ENCODE measurements at places on chromosomes 4 and X.
A peak's percentile ranks its signal among the peaks of the same experiment; 100 is the strongest.

DNA sequence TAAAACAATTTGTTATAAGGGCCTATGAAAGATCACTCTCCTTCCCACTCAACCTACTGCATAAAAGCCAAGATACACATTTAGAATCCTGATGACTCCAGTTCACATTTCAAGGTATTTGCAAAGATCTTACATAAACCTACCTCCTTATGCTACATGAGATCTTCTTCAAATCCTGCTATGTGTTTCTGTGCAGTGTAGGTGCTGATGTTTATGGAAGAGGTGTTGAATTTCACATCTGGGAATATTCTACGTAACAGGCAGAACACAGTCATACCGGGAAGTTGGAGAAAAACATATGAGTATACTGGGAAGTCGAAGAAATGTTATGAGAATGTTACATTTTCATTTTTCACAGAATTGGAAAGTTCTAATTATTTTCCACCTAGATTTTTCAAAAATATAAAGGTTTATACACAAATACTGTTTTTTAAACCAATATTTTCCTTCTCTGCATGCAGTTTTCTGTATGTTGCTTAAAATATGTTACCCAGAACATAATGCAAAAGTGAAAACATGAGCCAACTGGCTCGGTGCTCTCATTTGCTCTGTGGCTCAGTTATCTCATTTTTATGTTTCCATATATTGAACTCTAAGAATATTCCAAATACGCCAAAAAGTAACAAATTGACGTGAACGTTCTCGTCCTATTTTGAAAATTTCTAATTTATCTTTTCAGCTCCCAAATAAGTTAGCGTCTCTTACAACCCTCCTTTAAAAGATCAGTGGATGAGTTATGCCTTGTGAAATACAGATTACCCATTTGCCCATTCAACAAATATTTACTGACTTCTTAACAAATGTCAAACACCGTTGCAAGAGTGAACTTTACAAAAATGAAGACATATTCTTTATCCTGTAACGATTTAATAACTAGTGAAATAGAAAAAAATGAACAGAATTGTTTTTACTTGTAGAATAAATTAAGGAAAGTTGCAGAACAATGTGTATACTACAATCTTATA, 899.3 kb downstream of the STIM2 start:
- DNase-seq, result no peak
- H3K27me3 ChIP-seq, result no peaks in the 10 kb centered on the region
- no peak overlapping the region for H3K27ac ChIP-seq
- no peaks in the 10 kb centered on the region for H3K36me3 ChIP-seq

GRCh38 chr4:78901882-78902281, 37.4 kb downstream of the PAQR3 start:
- no peak overlapping the region for H3K27ac ChIP-seq
- peaks cover 2% of the 10 kb centered on the region for H3K4me1 ChIP-seq
- DNase-seq, result no peak
- H3K27me3 ChIP-seq, result no peaks in the 10 kb centered on the region

DNA sequence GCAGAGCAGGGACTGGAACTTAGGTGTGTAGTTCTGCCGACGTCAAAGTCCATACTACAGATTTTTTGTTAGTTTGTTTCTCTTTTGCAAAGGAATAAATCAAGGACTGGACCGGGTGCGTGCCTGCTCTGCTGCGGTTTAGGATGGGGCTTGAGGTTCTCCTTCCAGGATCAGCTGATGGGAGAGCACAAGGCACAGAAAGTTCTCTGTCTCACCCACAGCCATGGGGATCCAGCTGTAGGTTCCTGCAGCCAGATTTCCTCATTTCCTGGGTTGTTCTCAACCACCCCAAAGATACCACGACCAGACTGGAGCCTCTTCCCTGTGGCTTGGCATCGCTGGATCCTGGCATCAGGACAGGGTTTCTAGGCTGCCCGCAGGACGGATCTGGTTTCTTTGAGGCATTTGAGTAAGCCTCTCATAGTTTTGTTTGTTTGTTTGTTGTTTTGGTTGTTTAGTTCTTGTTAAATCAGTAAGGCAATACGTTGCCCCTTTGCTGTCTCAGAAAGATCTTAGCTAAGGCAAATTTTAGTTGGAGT, 789 bp upstream of the SRPX start:
- H3K27ac ChIP-seq, result no peak overlapping the region
- H3K27me3 ChIP-seq, result peaks cover 45% of the 10 kb centered on the region
- peaks cover 4% of the 10 kb centered on the region for H3K4me1 ChIP-seq
- no peaks in the 10 kb centered on the region for H3K36me3 ChIP-seq
- DNase-seq, result no peak

DNA sequence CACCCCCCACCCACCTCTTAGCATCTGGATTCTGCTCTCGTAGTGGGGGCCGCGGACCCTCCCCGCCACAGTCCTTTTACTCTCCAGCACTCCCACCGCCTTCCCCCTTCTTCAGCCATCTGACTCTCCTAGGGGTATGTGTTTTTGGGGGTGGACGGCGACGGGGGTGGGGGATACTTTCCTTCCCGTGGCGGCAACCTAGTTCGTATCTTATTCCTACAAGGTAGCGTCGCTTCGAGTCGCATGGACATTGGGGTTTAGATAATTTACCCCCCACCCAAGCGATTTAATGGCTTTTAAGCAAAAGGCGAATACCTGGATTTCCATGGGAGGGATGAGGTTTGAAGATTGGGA, 1.3 kb upstream of the BCORL1 start:
- no peaks in the 10 kb centered on the region for H3K27me3 ChIP-seq
- DNase-seq, result no peak
- peaks cover 11% of the 10 kb centered on the region for H3K4me1 ChIP-seq
- no peaks in the 10 kb centered on the region for H3K36me3 ChIP-seq
- H3K27ac ChIP-seq, result no peak overlapping the region

GRCh38 chr4:10024303-10024702, 3.0 kb upstream of the SLC2A9 start:
- no peaks in the 10 kb centered on the region for H3K36me3 ChIP-seq
- peaks cover 3% of the 10 kb centered on the region for H3K4me1 ChIP-seq
- peaks cover 5% of the 10 kb centered on the region for H3K27me3 ChIP-seq
- H3K4me3 ChIP-seq, result no peak overlapping the region
- DNase-seq, result no peak

GRCh38 chr4:148057984-148058859, 326.3 kb downstream of the ARHGAP10 start:
- DNase-seq, result no peak
- no peak overlapping the region for H3K4me3 ChIP-seq
- H3K36me3 ChIP-seq, result peaks cover 17% of the 10 kb centered on the region

GRCh38 chr4:184348311-184349233, 125.8 kb downstream of the IRF2 start:
- H3K27me3 ChIP-seq, result no peaks in the 10 kb centered on the region
- no peak overlapping the region for H3K27ac ChIP-seq
- no peak overlapping the region for H3K4me3 ChIP-seq
- no peak for DNase-seq
- no peaks in the 10 kb centered on the region for H3K36me3 ChIP-seq

GRCh38 chr4:71288875-71289274, 49.9 kb upstream of the SLC4A4 start:
- H3K4me3 ChIP-seq, result no peak overlapping the region
- DNase-seq, result no peak
- H3K27me3 ChIP-seq, result no peaks in the 10 kb centered on the region
- H3K36me3 ChIP-seq, result no peaks in the 10 kb centered on the region
- no peaks in the 10 kb centered on the region for H3K4me1 ChIP-seq

DNA sequence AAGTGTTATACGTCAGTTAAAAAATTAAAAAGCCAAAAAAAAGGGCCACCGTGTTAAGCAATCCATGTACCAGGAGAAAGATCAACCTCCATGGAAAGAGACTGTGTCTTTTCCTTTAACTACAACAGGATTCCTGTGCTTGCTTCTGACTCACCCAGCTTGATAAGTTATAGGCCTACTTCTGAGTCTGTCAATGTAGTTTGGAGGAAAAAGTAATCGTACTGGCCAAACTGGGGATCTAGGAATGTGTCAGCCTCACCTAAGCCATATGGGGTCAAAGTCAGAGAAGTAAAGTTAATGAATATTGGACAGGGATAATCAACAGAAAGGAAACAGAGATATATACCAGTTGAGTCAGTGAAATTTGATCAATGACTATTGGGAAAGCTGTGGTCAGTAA, 470.8 kb upstream of the SLIT2 start:
- no peaks in the 10 kb centered on the region for H3K27me3 ChIP-seq
- DNase-seq, result no peak
- no peaks in the 10 kb centered on the region for H3K36me3 ChIP-seq
- H3K27ac ChIP-seq, result no peak overlapping the region
- no peak overlapping the region for H3K4me3 ChIP-seq

DNA sequence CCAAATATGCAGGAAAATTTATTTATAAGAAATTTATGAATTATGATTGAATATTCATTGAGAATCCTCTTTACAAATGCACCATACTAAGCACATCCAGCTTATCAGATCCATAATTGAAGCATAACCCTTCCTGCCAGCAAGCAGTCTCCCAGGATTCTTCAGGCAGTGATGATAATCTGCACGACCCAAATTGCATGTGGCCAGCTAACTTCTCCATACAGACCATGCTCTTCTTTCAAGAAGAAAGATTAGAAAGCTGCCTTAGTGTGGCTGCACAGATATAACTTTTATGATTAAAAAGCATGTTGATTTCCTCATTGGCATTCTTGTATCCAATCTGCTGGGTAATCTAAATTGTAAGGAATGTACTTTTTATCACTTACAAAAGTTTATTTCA, 3.3 kb upstream of the CBR4 start:
- H3K4me3 ChIP-seq, result no peak overlapping the region
- DNase-seq, result no peak
- peaks cover 19% of the 10 kb centered on the region for H3K4me1 ChIP-seq
- peaks cover 1% of the 10 kb centered on the region for H3K36me3 ChIP-seq
- H3K27me3 ChIP-seq, result peaks cover 4% of the 10 kb centered on the region
- no peak overlapping the region for H3K27ac ChIP-seq

- DNase-seq, result no peak
- H3K36me3 ChIP-seq, result no peaks in the 10 kb centered on the region
- H3K4me1 ChIP-seq, result peaks cover 7% of the 10 kb centered on the region
- no peak overlapping the region for H3K4me3 ChIP-seq
Measured at GRCh38 chrX:65589304-65589703, 54.7 kb upstream of the LAS1L start.

GRCh38 chr4:159922119-159922518, 819.2 kb downstream of the RAPGEF2 start:
- no peak for DNase-seq
- no peaks in the 10 kb centered on the region for H3K27me3 ChIP-seq
- no peak overlapping the region for H3K4me3 ChIP-seq
- H3K27ac ChIP-seq, result no peak overlapping the region
- no peaks in the 10 kb centered on the region for H3K4me1 ChIP-seq

DNA sequence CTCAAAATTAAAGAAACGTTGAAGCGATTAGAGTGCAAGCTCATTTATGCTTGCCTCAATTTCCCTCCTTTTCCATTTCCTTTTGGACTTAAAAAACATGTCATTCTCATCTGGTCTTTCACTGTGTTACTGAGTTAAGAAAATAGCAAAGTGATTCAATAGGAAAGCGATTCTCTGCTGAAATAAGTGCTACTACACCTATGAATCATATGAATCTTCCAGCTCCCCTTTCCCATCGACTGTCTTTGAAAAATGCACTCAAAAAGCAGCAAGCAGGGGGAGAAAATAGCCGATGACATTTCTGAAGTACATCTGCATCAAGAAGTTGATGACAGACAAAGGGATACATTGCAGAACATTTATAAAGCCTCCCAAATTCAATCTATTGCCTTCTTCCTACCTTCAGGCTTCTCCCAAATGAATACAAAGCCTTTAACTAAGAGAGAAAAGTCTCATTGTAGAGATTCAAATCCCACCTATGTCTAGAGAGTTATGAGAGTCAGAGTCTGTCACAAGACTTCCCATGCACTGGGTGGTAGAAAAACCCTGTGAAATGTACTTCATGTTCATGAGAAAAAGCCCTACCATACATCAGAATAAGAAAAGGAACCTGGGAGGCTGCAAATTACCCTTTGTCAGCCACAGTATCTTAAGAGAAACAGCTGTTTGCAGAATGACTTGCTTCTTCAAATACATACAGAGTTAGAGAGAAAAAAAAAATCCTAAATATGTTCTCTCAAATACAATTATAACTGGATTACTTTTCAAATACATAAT, 78.9 kb downstream of the MBNL3 start:
- no peak for DNase-seq
- H3K27ac ChIP-seq, result no peak overlapping the region
- no peaks in the 10 kb centered on the region for H3K4me1 ChIP-seq
- no peaks in the 10 kb centered on the region for H3K27me3 ChIP-seq
- H3K4me3 ChIP-seq, result no peak overlapping the region
- H3K36me3 ChIP-seq, result peaks cover 2% of the 10 kb centered on the region

DNA sequence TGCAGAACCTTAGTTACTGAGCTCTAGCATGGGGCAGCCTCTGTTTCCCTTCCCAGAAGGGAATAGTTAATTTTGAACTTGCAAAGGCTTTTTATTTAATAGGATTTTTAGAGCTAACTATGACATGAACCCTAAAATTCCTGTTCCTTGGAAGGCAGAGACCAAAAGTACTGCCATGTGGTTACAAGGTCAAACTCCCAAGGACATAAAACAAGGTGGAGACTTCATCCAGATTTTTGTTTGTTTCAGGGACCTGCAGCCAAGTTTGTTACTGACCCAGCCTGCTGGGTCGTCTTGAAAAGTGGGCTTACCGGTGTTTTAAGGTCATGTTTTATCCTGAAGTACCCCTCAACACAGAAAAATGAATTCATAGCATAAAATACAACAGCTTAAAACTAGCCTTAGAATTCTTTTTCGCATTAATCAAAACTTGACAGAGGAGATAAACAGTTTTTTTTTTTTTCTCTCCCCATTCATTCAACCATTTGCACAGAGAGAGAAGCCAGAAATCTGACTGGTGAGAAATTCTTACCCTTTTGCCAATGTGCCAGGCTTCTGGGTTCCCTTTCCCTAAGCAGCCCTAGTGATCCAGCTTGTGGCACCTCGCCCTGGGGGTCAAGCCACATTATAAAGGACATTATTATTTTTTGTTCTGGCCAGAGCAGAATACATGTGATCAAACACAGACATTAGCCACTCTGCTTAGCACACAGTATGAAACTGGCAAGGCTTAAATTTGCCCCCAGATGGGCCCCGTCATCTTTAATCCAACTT, 21.5 kb upstream of the GRPEL1 start:
- DNase-seq, result no peak
- peaks cover 27% of the 10 kb centered on the region for H3K27me3 ChIP-seq
- H3K36me3 ChIP-seq, result no peaks in the 10 kb centered on the region

GRCh38 chr4:121192013-121192412, 27.9 kb upstream of the TNIP3 start:
- no peaks in the 10 kb centered on the region for H3K27me3 ChIP-seq
- no peak for DNase-seq
- H3K4me3 ChIP-seq, result peak overlapping the region; percentile 51
- H3K27ac ChIP-seq, result no peak overlapping the region

- H3K27ac ChIP-seq, result no peak overlapping the region
- peaks cover 8% of the 10 kb centered on the region for H3K36me3 ChIP-seq
- no peak overlapping the region for H3K4me3 ChIP-seq
- DNase-seq, result no peak
- H3K27me3 ChIP-seq, result no peaks in the 10 kb centered on the region
- H3K4me1 ChIP-seq, result no peaks in the 10 kb centered on the region
Measured at GRCh38 chr4:38831653-38832052, 25.0 kb downstream of the TLR6 start.
